ELF-1 (cell line): ENCODE measurements at places on chromosomes 7 and 10.

DNA sequence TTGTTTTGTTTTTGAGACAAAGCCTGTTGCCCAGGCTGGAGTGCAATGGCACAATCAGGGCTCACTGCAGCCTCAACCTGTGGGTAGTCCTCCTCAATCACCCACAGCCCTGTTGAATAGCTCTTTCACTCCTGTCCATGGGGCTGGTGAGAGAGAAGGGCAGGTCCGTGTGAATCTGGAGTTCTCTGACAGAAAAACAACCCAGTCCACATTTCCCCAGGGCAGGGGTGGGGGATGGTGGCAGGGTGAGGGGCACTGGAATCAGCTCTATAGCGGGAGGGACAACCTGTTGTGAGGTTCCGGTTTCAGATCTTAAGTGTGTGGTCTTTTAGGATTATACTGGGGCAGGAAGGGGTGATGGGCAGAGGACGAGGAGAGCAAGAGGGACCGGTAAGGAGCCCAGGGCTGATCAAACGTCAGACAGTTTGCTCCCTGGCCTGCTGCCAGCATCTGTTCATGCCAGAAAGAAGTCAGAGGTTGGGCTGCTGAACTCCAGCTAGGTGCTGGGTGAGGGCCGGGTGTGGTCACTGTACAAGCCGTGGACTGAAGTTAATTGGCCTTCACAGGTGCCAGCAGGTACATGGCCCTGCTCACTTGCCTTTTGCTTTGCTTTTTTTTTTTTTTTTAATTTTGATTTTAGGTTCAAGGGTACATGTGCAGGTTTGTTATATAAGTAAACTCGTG, 33.2 kb upstream of the MKRN1 start:
- DNase-seq: no peak

GRCh38 chr10:75253281-75254220, 17.8 kb upstream of the COMTD1 start:
- DNase-seq: no peak

DNA sequence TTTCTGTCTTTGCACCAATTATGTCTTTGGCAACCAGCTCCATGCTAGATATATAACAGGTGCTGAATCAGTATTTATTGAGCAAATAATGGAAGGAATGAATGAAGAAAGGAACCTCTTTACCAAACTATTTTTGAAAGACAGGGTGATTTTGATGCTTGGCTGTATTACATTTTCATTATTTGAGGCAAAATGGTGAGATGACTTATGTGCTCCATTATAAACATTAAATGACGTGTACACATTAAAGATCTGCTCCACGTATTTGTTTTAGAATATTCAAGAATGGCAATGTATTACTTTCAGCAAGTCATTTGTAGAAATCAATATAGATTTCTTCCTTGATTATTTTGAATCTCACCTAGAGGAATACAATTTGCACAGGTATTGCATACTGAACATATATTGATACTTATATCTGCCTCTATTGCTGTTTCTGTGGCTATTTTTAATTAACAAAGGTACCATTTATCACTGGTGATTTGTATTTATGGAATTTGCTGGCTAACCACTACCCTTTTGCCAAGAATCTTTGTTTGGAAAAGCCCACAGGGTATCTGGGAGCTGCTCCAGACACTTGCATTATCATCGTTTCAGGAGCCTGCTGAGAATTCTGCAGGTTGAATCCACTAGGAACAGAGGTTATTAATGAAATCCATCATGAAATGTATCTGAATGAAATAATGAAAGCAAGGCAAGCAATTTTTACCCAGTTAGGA, 92.2 kb downstream of the SEMA3C start:
- no peak for DNase-seq

- DNase-seq: no peak
Observed at GRCh38 chr10:77899080-77899477, 27.5 kb downstream of the DLG5 start.

- DNase-seq: peak; percentile 71
Observed at GRCh38 chr7:234708-235553, 42.6 kb downstream of the FAM20C start.

DNA sequence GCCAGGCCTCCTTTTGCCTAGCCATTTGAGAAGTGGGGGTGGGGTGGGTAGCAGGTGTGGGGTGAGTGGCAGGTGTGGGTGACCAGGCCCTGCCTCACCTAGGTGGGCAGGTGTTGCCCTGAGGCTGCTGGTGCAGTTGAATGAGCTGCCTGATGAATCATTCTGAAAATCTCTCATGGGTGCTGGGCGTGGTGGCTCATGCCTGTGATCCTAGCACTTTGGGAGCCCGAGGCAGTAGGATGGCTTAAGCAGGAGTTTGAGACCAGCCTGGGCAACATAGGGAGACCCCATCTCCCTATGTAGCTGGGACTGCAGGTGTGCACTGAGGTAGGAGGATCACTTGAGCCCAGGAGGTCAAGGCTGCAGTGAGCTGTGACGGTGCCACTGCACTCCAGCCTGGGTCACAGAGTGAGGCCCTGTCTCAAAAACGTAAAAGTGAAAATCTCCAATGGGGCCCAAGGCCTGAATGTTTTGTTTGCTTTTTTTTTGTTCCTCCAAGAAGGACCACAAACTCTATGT, 17.7 kb downstream of the TSPAN14 start:
- DNase-seq: no peak

GRCh38 chr7:14228341-14228740, 238.9 kb upstream of the ETV1 start:
- DNase-seq: no peak

DNA sequence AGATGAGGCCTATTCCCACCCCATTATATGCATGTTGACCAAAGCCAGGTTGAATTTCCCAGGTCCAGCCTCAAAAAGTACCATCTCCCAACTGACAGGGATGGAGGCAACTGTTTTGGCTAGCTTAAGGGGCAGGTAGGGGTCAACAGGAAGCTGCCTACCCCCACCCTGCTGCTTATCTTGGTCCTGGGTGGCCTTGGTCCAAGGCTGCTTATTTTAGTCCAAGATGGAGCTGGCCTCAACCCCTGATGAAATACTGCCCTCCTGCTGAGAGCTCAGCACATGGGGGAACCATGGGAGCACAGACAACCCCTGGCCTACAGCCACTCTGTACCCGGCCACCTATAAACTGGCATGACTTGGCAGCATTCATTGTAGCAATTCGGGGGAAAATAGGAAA, 23.1 kb downstream of the MYO1G start:
- DNase-seq: no peak

GRCh38 chr7:81167934-81168333, 249.1 kb upstream of the SEMA3C start:
- no peak for DNase-seq

DNA sequence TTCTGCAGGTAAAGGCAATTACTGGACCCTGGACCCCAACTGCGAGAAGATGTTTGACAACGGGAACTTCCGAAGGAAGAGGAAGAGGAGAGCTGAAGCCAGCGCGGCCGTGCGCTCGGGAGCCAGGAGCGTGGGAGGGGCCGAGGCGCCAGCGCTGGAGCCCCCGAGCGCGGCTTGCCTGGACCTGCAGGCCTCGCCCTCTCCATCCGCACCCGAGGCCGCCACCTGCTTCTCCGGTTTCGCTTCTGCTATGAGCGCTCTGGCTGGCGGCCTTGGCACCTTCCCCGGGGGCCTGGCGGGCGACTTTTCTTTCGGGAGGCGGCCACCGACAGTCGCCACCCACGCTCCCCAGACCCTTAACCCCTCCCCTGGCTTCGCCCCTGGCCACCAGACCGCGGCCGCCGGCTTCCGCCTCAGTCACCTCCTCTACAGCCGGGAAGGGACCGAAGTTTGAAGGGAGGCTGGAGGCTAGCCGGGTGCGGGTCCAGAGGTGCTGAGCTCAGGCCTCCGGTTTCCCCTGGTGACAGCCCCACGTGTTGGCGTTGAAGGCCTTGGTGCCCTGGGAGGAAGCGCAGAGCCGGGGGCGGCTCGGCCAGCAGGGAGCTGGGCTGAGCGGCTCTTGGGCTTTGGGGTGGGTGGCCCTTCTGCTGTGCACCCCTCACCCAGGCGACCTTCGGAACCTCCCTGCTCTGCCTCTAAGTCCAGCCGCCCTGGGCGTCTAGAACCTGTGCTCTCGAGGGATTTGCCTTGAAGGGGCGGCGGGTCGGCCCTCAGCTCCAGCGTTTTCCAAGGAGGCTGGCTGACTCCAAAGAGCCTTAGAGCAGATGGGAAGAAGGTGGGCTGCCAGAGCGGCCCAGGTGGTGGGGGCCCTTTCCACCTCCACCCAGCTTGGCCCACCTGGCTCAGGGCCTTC, 1.8 kb downstream of the FOXI2 start:
- peak; percentile 8 for DNase-seq

- peak; percentile 46 for DNase-seq
Observed at GRCh38 chr7:4343272-4344247, 338.5 kb upstream of the FOXK1 start.

GRCh38 chr7:1054861-1055450, 10.6 kb downstream of the GPR146 start:
- peak; percentile 89 for DNase-seq

GRCh38 chr10:133144771-133145170, 15.2 kb upstream of the KNDC1 start:
- no peak for DNase-seq
